Naive thymus-derived CD8-positive, alpha-beta T cell (primary cell): ENCODE measurements at places on chromosomes 5 and 9.

- no peak for DNase-seq
Measured at GRCh38 chr5:91142819-91143218, 240.3 kb downstream of the ARRDC3 start.

GRCh38 chr5:52856564-52856963 lies 68.8 kb downstream of the ITGA1 start:
- no peak for DNase-seq

GRCh38 chr9:101054657-101055056 lies 26.1 kb downstream of the PLPPR1 start:
- DNase-seq, result no peak

- no peak for DNase-seq
Measured at GRCh38 chr5:6593148-6594016, 39.5 kb downstream of the NSUN2 start.

DNA sequence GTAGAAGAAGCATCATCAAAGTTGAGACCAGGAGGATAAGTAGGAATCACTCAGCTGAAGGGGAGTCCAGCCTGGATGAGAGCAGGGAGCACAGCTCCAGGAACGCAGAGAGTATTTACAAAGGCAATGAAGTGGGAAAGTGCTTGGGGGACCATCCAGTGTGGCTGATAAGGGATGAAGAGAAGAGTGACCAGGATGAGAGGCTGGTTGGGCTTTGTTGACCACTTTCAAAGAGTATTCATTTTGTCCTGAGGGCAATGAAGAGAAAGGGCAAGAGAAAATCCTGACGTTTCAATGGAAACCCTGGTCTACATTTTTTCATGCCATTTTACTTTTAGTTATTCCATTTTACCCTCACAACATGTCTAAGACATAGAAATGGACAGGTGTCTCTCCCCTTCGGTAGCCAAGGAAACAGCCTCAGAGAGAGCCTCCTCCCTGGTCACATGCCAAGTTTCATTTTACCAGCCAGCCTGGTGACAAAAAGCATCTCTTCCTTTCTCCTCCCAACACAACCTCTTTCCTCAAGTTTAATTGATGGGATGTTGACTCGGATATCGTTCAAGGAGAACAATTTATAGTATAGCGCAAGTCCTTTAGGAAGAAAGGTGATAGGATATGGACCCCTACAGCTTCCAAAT lies 492.7 kb upstream of the CLINT1 start:
- no peak for DNase-seq

GRCh38 chr5:33968211-33969005 lies 16.1 kb downstream of the SLC45A2 start:
- DNase-seq, result no peak

- no peak for DNase-seq
Measured at GRCh38 chr9:89470224-89470839, 27.6 kb downstream of the SEMA4D start.
